ENCODE measurements at places on chromosomes 1 and 21.

- no peak for DNase-seq
These were observed 154.6 kb downstream of the TENT5C start for GRCh38 chr1:117760485-117760884.

- no peak for DNase-seq
These were observed 33.5 kb downstream of the ODR4 start for GRCh38 chr1:186409091-186409490.

GRCh38 chr1:87939444-87939843 lies 610.8 kb downstream of the LMO4 start:
- DNase-seq, result no peak

- no peak for DNase-seq
These were observed 80.6 kb upstream of the GFI1 start for GRCh38 chr1:92567211-92567868.

DNA sequence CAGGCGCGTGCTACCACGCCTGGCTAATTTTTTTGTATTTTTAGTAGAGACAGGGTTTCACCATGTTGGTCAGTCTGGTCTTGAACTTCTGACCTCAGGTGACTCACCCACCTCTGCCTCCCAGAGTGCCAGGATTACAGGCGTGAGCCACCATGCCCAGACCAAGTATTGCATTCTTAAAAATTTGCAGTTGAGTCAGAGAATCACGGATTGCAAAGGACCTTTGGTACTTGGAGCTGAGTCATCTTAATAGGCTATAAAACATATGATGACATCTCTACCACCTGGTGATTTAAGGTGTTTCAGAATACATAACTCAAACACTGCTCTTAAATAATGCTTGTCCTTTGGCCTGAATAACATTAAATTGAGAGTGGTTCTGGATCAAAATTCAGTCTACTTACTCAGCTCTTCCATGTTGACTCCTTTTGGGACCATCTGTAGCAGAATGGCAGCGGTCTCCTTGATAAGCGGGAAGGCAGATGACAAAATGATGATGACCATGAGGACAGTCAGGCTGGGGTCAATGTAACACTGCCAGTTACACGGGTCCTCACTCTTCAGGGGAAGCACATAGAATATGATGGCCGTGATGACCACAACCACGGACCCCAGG lies 10.4 kb downstream of the SLC30A10 start:
- no peak for DNase-seq
